ENCODE measurements at places on chromosomes 7 and 10.

GRCh38 chr10:26860102-26860442 lies 686 bp downstream of the ABI1 start:
- DNase-seq = no peak

- DNase-seq = no peak
These were observed 20.2 kb downstream of the SDK1 start for GRCh38 chr7:3321206-3321605.

DNA sequence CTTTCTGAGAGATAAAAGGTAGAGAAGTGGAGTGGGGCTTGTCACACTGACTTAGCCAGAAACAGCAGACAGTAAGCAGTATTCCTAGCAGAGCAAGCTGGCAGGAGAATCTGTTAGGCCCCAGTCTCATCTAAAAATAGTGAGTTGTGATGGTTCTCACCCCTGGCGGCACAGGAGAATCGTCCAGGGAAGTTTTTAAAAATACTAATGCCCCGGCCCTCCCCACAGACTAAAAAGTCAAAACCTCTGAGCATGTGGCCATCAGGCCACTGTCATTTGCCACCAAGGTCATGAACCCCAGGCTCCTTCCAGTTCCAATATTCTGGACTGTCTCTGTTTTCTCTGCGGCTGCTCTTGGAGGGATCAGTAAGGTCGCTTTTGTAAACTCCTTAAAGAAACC lies 34.0 kb downstream of the LYZL1 start:
- no peak for DNase-seq

GRCh38 chr7:27103489-27104226 lies 1.2 kb upstream of the HOXA2 start:
- no peak for DNase-seq

GRCh38 chr7:38801786-38802185 lies 107.2 kb downstream of the VPS41 start:
- no peak for DNase-seq

- peak; percentile 37 for DNase-seq
These were observed 17.8 kb downstream of the VWC2 start for GRCh38 chr7:49791088-49791741.

DNA sequence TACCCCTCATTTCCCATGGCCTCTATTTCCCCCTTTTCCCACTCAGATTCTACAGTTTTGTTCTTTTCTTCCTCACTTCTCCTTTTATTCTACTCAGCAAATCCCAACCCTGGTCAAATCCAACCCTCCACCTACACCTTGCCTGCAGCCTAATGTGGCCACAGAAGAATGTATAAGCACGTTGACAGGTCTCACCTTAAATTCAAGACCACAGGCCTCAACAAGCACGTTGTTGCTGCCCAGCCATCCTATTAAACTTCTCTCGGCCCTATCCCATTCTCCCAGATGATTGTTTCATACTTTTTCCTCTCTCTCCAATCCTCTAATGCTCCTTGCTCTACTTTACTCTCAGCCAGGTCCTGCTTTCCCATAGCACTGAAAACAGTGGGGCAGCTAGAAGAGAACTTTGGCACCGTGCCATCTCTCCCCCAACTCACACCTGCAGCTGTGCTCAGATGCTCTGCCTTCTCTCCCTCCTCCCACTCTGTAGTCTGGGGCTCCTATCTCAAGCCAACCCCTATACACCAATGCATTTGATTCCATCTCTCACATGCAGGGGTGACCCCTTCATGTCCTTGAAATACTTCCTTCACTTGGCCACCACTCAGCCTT lies 6.8 kb upstream of the EIF3A start:
- DNase-seq = no peak

DNA sequence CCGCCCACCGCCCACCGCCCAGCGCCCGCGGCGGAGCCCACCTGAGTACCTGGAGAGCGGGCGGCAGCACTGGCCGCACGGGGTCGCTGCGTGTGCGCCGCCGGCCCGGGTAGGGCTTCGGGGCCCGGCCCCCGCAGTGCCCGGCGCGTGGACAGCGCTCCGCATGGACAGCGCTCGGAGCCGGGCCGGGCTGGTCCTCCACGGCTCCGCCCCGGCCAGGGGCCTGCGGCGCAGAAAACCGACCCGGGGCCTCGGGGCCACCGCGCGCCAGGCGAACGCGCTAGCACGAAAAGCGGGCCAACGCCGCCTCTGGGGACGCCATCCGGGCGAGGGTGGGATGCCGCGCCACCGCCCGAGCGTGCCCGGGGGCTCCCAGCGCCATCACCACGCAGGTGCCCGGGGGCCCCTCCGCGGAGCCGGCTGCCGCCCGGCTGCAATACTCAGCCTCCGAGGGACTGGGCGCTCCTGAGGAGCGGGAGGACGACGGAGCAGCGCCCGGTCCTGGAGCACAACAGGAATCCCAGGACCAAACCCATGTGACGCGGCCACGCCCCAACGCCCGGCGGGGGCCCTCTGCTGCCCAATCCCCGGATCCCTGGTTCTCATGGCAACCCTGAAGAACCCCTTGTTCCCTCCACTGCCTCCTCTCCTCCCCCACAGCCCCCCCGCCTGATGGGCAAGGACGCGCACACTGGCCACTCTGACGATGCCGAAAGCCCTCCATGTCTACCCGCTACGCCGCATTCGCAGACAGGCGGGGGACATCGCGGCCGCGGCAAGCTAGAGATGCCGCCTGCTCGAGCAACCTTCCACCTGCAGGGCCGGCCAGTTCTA lies at the start of gene GRB10:
TSS of gene GRB10 (minus strand) at position 522 of the 834 bp plus-strand sequence. CDS start 50,574 bp downstream, outside the sequence.
- peak; percentile 73 for DNase-seq

Measured in pons (tissue), 1 donor.